ENCODE measurements at places on chromosomes 7 and 10.

GRCh38 chr10:130394832-130395231, 258.6 kb downstream of the GLRX3 start:
- no peak for DNase-seq

GRCh38 chr7:2554661-2555111, 638 bp downstream of the BRAT1 start:
- DNase-seq: no peak

- no peak for DNase-seq
These were observed 175.8 kb upstream of the KAT6B start for GRCh38 chr10:74650613-74651012.

GRCh38 chr10:733086-733485, 43.6 kb upstream of the DIP2C start:
- DNase-seq: no peak

DNA sequence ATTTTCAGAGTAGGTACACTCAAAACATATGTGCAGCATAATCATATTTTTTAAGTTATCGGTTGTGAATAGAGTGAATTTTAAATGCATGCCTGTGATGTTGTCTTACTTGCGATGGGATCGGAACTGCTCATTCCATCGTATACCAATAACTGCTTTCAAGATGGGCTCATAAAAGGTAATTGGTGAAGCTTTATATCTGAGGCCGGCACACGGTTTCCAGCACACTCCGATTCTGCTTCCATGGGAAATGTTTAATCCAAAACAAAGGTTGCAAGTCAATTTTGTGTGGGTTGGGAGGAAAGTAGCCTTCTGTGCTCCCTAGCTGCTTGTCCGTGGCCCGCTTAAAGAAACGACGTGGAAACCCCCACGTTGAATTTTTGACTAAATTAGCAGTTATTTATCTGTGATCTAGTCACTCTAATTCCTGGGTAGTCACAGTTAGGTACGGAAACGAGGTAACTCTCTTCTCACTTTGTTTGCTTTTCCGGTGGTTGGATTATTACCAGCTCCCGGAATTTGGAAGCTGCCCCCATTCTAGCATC, 10.1 kb upstream of the CELF2 start:
- no peak for DNase-seq

GRCh38 chr10:17250736-17251135, 22.7 kb downstream of the VIM start:
- no peak for DNase-seq

GRCh38 chr7:106070567-106071254, 41.4 kb downstream of the SYPL1 start:
- DNase-seq: no peak
